ENCODE measurements at places on chromosomes 11 and 22.

DNA sequence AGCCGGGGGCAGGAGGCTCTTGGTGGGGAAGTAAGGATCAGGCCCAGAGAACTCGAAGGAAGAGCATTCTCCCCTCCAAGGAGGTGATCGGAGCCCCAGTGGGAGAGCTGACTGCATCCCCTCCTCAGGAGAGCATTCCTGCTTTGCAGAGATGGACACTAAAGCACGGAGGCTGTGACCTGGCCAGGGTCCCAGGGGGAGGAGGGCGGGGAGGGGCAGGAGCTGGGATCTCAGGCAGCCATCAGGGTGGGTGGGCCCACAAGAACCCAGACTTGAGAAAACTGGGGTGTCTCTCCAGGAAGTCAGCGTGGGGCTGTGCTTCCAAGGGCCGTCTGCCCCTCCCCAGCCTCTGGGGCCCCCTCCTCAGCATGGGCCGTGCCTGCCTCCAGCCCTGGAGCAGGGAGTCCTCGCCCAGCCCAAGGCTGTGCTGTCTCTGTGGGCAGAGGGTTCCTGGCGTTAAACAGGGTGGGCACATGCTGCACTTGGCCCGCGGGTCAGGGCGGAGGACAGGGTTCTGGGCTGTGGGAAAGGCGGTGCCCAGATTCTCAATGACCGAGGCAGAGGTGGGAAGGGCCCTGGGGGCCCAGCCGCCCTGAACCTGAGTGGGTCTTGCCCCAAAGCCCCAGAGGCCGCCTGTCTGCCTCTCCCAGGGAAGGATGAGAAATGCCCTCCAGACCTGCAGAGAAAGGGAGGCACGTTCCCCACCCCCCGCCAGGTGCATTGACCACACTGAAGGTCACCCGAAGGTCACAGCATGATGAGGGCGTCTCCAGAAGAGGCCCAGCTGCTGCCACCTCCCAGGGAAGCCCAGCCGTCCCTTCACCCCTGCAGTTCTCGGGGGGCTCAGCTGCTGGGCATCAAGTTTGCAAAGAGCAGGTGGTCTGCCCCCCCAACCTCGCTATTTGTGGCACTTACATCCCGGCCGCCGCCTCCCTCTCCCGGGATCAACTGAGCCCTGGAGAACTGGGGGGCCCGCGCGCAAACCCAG, 643 bp downstream of the CEND1 start:
- DNase-seq = no peak

DNA sequence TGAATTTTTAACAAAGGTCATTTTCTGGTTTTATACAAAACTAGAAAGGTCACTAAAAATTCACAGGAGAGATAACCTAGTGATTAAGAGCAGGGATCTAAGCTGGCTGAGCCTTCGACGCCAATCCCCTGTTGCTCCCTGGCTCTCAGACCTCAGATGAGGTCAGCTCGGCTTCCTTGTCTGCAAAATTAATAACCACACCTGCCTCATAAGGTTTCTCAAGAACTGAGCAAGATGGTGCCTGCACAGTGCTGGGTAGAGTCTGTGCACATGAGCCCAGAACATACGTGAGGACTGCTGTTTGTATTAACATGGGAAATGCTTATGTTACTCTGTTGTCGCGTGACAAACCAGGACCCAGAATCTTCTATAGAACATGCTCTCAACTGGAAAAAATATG, 24.4 kb upstream of the CD5 start:
- no peak for DNase-seq

GRCh38 chr11:85076535-85077330, 550.4 kb downstream of the DLG2 start:
- no peak for DNase-seq

- DNase-seq = no peak
Observed at GRCh38 chr11:117037279-117037974, 60.8 kb downstream of the SIK3 start.

GRCh38 chr11:10158461-10158860, 135.6 kb downstream of the SBF2 start:
- no peak for DNase-seq

DNA sequence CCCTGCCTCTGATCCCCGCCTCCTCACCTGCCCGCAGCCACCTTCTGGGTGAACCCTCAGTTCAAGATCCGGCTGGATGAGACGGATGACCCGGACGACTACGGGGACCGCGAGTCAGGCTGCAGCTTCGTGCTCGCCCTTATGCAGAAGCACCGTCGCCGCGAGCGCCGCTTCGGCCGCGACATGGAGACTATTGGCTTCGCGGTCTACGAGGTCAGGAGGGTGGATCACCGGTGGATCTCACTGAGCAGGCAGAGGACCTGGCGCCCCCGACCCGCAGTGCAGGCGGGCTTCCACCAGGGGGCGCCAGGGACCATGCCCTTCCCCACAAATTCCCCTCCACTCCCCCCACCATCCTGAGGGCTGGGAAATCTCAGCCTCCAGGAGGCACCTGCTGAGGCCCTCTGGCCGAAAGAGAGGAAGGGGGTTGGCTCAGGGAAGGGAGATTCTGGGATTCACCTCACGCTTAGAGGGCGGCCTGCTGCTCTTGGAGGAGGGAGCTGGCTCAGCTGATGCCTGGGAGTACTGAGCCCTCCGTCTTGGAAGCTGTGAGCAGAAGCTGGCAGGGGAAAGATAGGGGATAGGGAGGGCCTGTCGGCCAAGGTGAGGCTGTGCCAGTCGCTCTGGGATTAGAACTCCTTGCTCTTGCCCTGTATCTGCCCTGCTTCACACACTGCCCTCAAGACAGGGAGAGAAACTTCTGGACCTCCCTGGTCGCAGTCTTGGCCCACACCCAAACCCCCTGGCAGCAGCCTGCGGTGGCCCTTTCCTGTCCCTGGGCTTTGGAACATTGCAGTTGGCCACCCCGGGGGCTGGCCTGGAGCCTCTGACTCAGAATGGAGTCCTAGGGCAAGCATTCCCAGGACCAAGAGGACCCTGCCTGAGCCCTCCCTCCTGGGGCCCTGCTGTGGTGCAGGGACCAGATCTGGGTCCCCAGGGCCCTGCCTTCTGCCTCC, 23.2 kb downstream of the CAPN1 start:
- no peak for DNase-seq

DNA sequence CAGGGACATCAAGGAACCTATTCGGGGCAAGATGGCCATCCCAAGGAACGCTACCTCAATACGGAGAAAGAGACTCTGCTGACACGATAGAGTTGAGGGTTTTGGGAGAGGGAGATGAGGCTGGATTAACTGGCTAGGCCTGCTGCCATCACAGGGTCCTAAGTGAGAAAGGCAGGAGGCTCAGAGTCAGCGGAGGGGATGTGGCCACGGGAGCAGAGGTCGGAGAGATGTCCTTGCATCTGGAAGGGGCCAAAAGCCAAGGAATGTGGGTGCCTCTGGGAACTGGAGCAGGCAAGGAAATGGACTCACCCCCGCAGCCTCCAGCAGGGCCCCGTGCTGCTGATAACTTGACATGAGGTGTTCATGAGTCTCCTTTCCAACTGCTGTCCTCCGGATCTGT, 31.0 kb upstream of the RFPL3 start:
- DNase-seq = no peak

GRCh38 chr22:38481871-38482332, 14.0 kb downstream of the KDELR3 start:
- no peak for DNase-seq

- DNase-seq = no peak
Observed at GRCh38 chr11:83938148-83938547, 652.0 kb upstream of the CCDC90B start.

GRCh38 chr22:21641417-21641788, 699 bp upstream of the SDF2L1 start:
- no peak for DNase-seq

GRCh38 chr11:19320827-19321226, 80.1 kb upstream of the E2F8 start:
- DNase-seq = no peak

All from activated naive CD8-positive, alpha-beta T cell treated with anti-CD3 and anti-CD28 coated beads, Interleukin-2, amount 50 U/mL, for 16 hours (primary cell).